Thoracic aorta (tissue), 2 donors: ENCODE measurements at places on chromosomes 7 and 10. TPM values are rescaled to one million over a fixed set of nuclear protein-coding genes. Genes with fewer than 3 reads are reported as not detected.

Gene TDRD1
- 0.41 TPM for total RNA-seq

Gene DMBT1
- total RNA-seq = 0.14 TPM

Gene ATOH7
- not detected for total RNA-seq

Gene FZD1
- 33.6 TPM for total RNA-seq

Gene DLD
- total RNA-seq = 60.4 TPM

DNA sequence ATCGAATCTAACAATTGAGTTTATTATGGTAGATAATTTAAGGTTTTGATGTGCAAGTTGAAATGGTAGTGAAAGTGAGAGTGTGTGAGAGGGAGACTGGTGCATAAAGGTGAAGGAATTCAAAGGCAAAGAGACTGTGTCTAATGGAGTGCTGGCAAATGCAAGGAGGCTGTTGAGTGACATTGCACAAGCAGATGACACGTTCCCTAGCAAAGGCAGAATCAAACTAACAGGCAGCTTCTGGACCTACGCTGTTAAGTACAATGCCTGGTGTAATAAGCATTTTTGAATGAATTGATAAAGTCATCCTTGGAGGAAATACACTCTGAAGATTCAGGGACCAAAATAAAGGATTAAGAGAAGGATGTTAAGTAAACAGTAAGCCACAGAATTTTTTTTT is 11.7 kb upstream of the GPR141 start:
- no peak for DNase-seq
- no peak overlapping the region for H3K27ac ChIP-seq
- H3K36me3 ChIP-seq = no peaks in the 10 kb centered on the region
- no peaks in the 10 kb centered on the region for H3K27me3 ChIP-seq

GRCh38 chr10:110378533-110379108 is 73.9 kb upstream of the SMNDC1 start:
- no peaks in the 10 kb centered on the region for H3K4me1 ChIP-seq
- no peak overlapping the region for H3K27ac ChIP-seq
- H3K4me3 ChIP-seq = no peak overlapping the region
- no peak for DNase-seq

DNA sequence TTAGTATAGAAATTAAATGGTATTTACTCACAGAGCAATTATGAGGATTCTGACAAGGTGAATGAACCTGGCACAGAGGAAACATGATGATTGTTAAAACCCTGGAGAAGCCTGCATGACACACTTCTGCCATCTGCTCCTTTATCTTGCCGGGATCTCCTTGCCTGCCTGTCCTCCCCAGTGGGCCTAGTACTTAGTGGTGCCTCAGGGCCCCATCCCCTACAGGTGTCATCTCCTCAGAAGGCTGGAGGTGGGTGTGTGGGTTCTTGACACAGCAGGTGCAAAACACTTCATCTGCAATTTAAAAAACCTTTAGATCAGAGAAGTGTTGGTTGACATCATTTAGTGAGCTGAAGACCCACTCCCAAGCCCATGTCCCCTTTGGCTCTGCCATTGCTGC is 261.2 kb downstream of the ADRA2A start:
- H3K4me3 ChIP-seq = no peak overlapping the region
- H3K27me3 ChIP-seq = no peaks in the 10 kb centered on the region
- H3K4me1 ChIP-seq = no peaks in the 10 kb centered on the region
- no peak for DNase-seq
- no peaks in the 10 kb centered on the region for H3K36me3 ChIP-seq

DNA sequence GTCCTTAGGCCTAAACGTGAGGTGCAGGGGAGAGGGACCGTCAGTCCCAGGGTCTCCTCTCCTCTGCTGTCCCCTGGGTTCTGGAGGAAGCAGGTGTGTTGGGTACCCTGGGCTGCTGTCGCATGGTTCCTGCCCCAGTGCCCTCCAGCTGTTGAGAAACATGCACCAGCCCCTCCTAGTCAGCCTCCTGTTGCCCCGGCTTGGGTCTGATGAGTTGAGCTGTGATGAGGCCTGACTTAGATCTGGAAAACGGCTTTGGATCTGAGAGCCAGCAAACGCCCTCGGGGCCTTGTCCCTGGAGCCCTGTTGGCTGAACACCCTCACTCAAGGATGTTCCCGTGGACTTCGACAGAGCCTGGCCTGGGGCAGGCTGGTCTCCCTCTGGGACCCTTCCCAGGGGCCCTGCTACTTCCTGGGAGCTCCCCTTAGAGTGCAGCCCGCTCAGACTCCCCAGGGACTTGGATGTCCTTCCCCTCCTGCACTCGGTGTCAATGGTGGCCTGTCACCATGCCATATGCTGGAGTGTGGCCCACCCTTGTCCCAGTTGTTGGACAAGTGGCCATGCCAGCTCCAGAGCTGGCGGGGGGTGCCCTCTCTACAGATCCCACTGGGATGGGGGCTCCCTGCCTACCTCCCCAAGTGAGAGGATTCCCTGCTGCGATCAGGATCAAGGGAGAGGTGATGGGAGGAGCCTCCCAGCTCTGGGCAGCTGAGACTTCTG is 12.3 kb downstream of the ZNF316 start:
- no peaks in the 10 kb centered on the region for H3K27me3 ChIP-seq
- H3K4me1 ChIP-seq = no peaks in the 10 kb centered on the region
- no peak overlapping the region for H3K27ac ChIP-seq
- no peak for DNase-seq

GRCh38 chr10:71228875-71229675 is 16.7 kb downstream of the UNC5B start:
- H3K27ac ChIP-seq = no peak overlapping the region
- H3K4me3 ChIP-seq = no peak overlapping the region
- DNase-seq = no peak

- no peaks in the 10 kb centered on the region for H3K27me3 ChIP-seq
- no peak overlapping the region for H3K27ac ChIP-seq
- no peak for DNase-seq
- H3K4me3 ChIP-seq = no peak overlapping the region
- no peaks in the 10 kb centered on the region for H3K4me1 ChIP-seq
These were observed 26.1 kb upstream of the C10orf53 start for GRCh38 chr10:49653273-49653929.

- DNase-seq = no peak
- H3K36me3 ChIP-seq = no peaks in the 10 kb centered on the region
- no peak overlapping the region for H3K27ac ChIP-seq
- H3K4me3 ChIP-seq = no peak overlapping the region
These were observed 245.0 kb downstream of the HDAC9 start for GRCh38 chr7:18740579-18740988.
